ENCODE measurements at places on chromosomes 11 and 22.

- no peak for DNase-seq
These were observed 21.2 kb upstream of the CCDC34 start for GRCh38 chr11:27384227-27384626.

DNA sequence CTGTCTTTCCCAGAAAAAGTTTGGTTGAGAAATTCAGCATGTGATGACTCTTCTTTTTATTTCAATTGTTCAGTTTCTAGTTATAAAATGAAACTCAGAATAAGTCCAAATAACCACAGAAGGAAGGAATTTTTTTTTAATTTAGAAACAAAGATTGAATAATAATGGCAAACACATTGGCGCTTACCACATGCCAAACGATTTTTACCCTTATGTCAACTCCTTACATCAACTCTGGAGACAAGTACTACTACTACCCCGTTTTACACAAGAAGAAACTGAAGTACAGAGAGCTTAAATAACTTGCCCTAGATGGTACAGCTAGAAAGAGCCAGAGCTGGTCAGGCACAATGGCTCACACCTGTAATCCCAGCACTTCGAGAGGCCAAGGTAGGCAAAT is 52.4 kb downstream of the AHNAK start:
- DNase-seq: no peak

DNA sequence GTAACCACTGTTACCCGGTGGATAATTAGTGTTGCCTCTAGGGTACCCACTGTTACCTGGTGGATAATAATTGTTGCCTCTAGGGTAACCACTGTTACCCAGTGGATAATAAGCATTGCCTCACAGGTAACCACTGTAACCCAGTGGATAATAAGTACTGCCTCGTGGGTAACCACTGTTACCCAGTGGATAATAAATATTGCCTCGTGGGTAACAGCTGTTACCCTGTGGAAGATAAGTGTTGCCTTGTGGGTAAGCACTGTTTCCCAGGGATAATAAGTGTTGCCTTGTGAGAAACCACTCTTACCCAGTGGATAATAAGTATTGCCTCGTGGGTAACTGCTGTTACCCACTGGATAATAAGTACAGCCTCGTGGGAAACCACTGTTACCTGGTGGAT is 9.3 kb upstream of the NXPE4 start:
- DNase-seq: no peak

GRCh38 chr11:10201343-10201742 is 92.7 kb downstream of the SBF2 start:
- no peak for DNase-seq

DNA sequence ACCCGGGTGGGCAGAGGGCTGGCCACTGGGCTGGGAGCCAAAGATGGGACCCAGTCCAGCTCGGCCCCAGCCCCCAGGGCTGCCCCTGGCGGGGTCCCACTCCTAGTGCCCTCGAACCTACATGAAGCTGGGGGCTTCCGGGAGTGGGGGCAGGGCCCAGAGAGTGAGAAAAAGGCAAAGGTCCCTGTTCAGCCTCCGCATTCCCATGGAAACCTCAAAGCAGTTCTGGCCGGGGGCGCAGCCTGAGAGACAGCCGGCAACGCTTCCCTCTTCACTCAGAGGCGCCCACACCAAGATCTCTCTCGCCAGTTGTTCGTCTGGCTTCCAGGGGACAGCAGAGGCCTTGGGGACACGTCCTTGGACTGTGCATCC is 22.4 kb upstream of the ARHGAP8 start:
- DNase-seq: no peak

Data from NCI-H2171 treated with DMSO at 0.1 percent for 48 hours (cell line).